ENCODE measurements at places on chromosomes 11 and 22. TPM values are rescaled to one million over a fixed set of nuclear protein-coding genes. Genes with fewer than 3 reads are reported as not detected.

GRCh38 chr22:31968022-31968421, 23.7 kb downstream of the YWHAH start:
- no peak for DNase-seq

GRCh38 chr22:23279781-23280180, 99.5 kb downstream of the BCR start:
- no peak for DNase-seq

- DNase-seq: no peak
Measured at GRCh38 chr11:45386972-45387371, 100.8 kb upstream of the SYT13 start.

- no peak for DNase-seq
Measured at GRCh38 chr11:16606784-16607674, 131.4 kb upstream of the C11orf58 start.

DNA sequence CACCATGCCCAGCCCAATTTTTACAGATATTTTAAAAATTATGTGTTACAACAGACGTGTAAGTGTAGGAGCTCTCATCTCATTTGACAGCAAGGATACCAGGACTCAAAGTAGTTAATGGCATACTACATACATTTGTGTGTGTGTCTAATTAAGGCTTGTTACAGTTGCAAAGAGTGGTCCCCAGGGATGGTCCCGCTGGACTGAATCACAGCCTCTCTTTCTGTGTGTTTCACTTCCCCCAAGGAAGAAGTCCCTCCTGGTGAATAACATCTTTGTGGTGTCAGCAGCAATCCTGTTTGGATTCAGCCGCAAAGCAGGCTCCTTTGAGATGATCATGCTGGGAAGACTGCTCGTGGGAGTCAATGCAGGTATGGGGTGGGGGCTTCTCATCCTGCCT, 17.2 kb downstream of the SLC2A11 start:
- no peak for DNase-seq

DNA sequence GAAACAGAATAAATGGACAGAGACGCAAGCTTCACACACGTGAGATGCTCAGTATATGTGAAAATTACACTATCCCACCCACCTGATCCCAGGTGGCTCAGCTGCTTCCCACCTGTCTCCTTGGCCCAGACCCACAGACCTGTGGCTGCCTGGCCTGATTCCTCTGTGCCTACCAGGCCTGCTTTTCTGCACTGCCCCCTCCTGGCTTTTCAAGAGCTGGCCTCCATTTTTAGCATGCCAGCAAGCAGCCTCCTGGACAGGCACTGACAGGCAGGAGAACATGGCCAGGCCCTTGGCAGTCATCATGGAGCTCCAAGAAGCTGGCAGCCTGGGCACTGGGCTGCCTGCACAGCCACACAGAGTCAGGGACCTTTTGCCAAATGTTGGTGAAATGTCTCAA, 79.5 kb upstream of the HMGXB4 start:
- no peak for DNase-seq

GRCh38 chr11:97934572-97935208, 1086.1 kb upstream of the CNTN5 start:
- DNase-seq: no peak

DNA sequence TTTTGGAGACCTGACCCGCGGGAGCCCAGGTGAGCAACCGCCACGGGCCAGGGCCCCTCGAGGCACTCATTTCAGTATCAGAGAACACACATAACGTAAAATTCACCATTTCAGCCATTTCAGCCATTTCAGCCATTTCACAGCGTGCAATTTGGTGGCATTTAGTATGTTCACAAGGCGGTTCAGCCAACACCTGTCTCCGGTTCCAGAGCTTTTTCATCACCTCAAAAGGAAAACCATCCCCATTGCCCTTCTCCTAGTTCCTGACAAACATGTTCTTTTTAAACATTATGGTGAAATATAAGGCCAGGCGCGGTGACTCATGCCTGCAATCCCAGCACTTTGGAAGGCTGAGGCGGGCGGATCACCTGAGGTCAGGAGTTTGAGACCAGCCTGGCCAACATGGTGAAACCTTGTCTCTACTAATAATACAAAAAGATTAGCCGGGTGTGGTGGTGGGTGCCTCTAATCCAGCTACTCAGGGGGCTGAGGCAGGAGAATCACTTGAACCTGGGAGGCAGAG, 119.3 kb downstream of the KCNQ1 start:
- DNase-seq: no peak

- no peak for DNase-seq
Measured at GRCh38 chr11:48001438-48002021, 21.2 kb downstream of the PTPRJ start.

DNA sequence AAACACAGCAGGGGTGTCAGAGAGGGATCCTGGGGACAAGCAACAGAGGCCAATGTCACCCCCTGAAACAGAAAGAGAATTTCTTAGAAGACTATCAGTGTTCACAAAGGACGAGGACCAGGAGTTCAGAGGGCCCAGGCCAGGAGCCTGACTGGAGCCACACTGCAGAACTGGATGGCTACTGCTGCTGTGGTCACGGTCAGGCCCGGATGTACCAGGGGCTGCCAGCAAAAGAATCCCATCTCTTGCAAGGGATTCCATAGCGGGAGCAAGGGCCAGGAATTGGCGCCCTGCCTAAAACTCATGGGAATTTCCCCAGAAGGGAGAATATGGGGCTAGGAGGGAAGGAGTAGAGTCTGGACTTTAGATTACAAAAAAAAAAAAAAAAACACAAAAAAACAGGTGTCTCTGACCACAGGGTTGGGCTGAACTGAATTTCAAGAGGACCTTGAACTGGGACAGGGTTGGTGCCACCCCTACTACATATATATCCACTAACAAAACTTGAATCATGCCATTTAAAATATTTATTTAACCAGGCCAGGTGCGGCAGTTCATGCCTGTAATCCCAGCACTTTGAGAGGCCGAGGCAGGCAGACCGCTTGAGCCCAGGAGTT, 15.7 kb upstream of the KCTD14 start:
- DNase-seq: no peak

The ARAP1 gene
- 71.6 TPM for polyA plus RNA-seq

The MAPK11 gene
- polyA plus RNA-seq: 6.4 TPM

The SERHL2 gene
- 5.6 TPM for polyA plus RNA-seq

The LRP4 gene
- 28.6 TPM for polyA plus RNA-seq

The UPB1 gene
- 0.54 TPM for polyA plus RNA-seq

The GRM5 gene
- 0.17 TPM for polyA plus RNA-seq
